ENCODE measurements at places on chromosomes 12 and 14.

DNA sequence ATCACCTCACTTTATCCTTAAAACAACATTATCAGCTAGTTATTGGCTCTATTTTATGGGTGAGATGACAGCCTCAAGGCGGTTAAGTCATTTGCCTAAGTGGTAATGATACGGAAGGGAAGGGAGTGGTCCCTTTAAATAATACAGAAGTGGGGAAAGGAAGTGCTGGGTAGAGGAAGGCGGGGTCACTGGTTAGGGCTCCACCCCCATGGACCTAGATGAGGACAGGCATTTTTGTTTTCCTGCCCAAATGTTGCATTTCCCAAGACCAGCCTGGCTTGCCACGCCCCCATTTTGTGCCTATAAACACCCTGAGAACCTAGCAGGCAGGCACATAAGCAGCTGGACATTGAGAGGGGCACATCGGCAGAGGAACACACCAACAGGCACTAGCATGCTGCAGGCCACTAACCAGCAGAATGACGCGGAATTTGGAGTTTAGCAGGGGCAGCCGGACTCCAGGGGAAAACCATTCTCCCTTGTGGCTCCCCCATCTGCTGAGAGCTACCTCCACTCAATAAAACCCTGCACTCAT is 100.9 kb downstream of the EPS8 start:
- no peak for DNase-seq

GRCh38 chr12:76962099-76962498 is 83.3 kb upstream of the CSRP2 start:
- no peak for DNase-seq

- DNase-seq, result peak; percentile 71
Measured at GRCh38 chr12:40226705-40227104, 1.9 kb downstream of the LRRK2 start.

GRCh38 chr12:125418902-125419564 is 353.8 kb downstream of the AACS start:
- no peak for DNase-seq

DNA sequence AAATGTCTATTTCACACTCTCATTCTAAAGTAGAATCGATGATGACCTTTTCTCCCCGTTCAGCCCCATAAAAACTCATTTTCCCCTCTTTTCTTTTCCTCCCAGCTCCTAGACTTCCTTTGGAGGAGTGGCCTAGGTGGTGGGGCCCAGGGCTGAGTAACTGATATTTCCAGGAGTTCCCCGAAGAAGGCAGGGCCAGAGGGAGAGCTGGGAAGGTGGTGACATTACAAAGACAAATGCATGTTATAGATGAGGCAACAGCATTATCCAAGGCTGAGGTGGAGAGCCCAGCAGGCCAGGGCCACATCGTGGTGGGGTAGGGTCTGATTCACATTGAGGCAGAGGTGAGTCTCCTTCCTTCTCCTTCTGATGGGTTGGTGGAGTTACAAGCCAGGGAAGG is 22.2 kb upstream of the HDAC7 start:
- DNase-seq, result peak; percentile 42

- no peak for DNase-seq
Measured at GRCh38 chr12:24723759-24724158, 225.1 kb downstream of the BCAT1 start.

DNA sequence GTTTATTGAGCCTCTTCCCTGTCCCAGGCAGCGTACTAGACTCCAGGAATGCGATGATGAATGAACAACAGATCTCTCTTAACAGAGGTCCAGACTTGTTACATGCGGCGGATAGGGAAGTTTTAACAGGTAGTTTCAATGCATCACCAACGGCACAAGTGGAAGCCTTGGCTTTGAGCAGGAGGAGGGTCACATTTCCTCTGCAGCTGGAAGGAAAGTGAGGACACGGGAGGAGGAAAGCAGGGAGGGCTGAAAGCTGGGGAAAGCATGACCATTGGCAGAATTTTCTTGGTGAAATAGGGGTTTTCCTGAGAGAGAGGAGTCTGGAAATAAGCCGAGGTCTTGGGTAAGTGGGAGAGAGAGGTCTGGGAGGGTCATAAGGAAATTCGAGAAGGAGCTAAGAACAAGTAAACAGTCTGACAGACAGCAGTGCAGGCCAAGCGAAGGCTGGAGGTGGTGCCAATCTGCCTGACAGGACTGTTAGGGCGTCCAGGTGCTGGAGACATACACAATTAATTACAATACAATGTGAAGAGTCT is 15.4 kb downstream of the BHLHE41 start:
- DNase-seq, result no peak

DNA sequence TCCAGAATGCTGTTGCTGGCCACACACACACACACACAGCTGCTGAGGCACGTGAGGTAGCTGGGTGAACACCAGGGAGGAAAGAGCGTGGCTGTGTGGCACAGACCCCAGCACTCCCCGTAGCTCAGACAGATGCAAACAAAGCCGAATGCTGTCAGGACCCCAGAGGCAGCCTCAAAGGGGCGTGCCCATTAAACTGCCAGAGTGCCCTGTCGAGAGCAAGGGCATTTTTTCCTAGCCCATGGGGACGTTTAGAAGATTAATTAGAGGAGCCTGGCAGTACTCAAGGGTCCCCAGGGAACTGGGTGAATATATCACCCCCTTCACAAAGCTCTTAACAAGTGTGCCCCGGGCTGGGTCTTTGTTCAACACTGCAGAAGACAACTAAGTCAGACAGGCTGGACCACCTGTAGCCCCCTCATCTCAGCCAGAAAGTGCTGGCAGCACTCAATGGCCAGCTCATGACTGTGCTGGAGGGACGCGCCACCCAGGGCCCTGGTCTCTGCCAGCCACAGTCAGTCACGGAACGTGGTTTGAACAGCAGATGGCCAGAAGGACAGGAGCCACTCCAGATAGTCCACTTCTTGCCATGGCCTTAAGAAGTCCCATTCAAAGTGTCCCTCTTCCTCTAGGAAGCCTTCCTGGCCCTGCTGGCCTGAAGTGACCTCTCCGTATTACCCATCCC is 37.5 kb downstream of the TTC7B start:
- no peak for DNase-seq

DNA sequence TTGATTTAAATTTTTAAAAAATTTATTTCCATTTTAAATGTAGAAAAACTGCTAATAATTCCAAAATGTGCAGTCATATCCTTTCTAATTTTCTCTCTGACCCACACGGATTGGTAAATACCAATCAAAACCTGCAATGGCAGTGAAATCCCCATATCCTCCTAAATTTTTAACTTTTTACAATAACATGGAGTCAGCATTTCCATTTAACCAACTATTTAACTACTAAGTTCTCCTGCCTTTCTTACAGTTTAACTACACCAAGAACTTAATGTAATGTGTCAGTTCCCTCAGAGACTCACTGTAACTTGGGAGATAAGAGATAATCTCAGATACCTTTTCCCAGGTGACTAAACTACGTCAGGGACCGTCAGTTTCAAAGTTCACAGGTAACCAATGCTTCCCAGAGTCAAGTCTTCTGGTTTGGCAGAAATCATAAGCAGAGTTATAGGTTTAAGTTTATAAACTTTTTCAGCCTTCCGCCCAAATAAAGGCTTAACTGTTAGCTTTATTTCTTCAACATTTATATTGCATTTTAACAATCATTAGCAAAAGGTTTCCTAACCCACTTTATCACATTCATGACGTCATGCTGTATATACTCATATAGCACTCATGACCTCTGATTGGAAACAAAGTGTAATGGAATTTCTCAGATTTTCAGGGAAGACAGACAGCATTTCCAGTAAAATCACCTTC is 7.6 kb downstream of the KRAS start:
- no peak for DNase-seq

GRCh38 chr14:22088614-22089342 is 415.2 kb upstream of the OR4E1 start:
- DNase-seq, result peak; percentile 3

DNA sequence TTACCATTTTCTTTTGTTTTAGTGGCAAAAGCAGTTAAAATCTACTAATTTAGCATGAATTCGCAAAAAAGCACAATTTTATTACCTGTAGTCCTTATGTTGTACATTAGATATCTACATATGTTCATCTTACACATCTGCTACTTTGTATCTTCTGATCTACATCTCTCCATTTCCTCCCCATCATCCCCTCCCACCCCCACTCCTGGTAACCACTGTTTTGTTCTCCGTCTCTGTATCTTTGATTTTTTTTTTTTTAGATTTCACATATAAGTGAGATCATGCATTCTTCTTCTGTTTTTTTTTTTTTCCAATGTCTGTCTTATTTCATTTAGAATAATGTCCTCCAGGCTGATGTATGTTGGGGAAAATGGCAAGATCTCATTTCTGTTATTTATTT is 922.7 kb downstream of the VRK1 start:
- no peak for DNase-seq

GRCh38 chr14:99389174-99389826 is 91.4 kb downstream of the SETD3 start:
- peak; percentile 13 for DNase-seq
